ENCODE measurements at places on chromosomes 12 and 14.
A peak's percentile ranks its signal among the peaks of the same experiment; 100 is the strongest.

- no peak for DNase-seq
Measured at GRCh38 chr14:71107921-71108320, 200.7 kb downstream of the PCNX1 start.

- no peak for DNase-seq
Measured at GRCh38 chr12:47221256-47222023, 141.7 kb upstream of the AMIGO2 start.

- DNase-seq = no peak
Measured at GRCh38 chr12:21888276-21888863, 52.9 kb downstream of the ABCC9 start.

- no peak for DNase-seq
Measured at GRCh38 chr12:98530068-98530467, 14.7 kb downstream of the TMPO start.

DNA sequence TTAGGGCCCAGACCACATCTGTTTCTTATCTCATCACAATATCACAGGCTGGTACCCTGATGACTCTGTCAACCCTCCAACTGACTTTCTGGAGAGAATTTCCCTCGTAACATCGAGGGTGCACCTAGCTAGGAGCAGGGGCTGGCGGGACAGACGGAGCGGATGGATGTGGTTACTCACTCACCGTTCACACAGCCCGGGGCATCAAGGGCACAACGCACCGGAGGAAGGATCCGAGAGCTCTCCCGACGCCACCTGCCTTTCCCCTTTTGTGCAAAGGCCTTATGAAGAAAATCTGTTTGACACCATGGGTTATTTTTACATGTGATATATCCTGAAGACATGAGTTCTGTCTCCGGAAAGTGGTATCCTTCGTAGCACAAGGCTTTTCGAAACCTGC lies 31.4 kb downstream of the SLC15A4 start:
- no peak for DNase-seq

- no peak for DNase-seq
Measured at GRCh38 chr12:71610031-71610795, 53.4 kb downstream of the ZFC3H1 start.

DNA sequence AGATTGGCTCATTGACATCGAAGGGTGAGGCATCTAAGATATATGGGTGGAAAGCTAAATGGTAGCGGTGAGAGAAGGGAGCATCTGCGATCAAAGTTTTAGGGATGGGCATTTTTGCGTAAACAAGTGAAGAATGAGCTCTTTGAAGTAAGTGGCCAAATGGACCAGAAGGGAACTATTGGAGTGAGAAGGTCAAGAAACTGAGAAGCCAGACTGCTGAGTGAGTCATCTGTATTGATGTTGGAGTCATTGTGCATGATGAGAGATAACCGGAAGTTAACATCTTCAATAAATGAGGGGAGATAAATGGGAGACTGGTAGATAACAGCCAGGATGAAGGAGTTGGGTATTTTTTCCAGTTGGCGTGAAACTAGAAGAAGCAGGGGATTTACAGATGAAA lies 271.9 kb upstream of the PDE3A start:
- DNase-seq = no peak

DNA sequence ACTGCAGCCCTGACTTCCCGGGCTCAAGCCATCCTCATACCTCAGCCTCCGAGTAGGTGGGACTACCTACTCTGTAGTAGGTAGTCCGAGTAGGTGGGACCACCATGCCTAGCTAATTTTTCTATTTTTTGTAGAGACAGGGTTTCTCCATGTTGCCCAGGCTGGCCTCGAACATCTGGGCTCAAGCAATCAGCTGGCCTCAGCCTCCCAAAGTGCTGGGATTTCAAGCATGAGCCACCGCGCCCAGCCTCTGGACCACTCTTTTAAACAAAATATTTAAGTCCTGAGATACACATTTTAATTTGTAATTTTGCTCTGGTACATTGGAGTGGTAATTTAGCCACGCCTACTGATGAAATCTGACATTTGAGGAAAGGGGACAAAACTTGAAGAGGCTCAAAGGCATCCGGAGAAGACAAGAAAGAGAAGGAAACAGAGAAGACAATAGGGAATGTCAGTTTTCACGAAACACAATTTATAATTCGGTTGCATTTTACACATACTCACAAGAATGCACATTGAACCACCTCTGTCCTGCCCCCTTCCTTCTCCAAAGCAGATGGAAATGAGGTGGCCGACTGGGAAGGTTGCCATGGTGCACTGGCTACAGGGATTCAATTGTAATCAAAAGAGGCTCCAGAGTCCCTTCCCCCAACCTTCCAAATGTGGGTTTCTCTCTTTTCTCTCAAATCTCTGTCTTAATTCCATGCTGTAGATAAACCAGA lies 9.7 kb upstream of the TUBA1A start:
- DNase-seq = no peak

DNA sequence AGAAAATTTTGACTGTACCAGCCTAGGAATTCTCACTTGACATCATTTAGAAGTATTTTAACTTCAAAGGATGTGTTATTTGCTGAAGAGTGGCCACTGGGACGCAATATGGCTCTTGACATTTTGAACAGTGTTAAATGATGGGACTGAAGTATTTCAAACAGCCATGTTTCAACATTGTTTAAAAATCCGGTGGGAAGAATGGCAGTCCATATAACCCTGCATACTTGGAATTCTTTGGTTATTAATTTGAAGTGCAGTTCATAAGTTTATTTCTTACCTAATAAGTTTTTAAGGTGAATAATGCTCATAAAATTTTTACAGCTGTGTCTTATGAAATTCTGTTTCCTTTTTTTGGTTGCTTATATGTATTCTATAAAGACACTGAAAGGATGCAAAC lies 8.3 kb downstream of the TMTC2 start:
- no peak for DNase-seq

- DNase-seq = no peak
Measured at GRCh38 chr14:49427117-49427516, 159.1 kb downstream of the RPS29 start.

GRCh38 chr12:68376901-68377300 lies 44.7 kb upstream of the MDM1 start:
- DNase-seq = no peak

- no peak for DNase-seq
Measured at GRCh38 chr14:54593860-54594259, 26.9 kb downstream of the SAMD4A start.

- DNase-seq = no peak
Measured at GRCh38 chr12:1881301-1881700, 37.2 kb downstream of the CACNA2D4 start.

DNA sequence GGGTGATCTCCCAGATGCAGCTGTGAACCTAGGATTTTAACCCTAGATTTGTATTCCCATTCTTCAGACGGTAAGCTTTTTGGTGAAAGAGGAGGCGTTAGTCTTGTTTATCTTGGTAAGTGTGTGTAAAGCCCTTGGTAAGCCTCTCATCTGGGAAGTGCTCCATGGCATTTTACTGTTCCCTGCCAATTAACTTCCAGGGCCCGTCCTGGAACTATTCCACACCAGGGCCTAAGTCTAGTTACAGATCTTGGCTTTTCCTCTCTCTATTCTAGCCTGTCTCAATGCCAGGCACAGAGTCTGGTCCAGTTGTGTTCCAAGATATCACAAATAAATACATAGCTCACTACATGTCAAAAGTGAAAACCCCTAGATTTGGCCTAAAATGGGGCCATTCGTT lies 42.4 kb downstream of the YEATS4 start:
- DNase-seq = no peak

DNA sequence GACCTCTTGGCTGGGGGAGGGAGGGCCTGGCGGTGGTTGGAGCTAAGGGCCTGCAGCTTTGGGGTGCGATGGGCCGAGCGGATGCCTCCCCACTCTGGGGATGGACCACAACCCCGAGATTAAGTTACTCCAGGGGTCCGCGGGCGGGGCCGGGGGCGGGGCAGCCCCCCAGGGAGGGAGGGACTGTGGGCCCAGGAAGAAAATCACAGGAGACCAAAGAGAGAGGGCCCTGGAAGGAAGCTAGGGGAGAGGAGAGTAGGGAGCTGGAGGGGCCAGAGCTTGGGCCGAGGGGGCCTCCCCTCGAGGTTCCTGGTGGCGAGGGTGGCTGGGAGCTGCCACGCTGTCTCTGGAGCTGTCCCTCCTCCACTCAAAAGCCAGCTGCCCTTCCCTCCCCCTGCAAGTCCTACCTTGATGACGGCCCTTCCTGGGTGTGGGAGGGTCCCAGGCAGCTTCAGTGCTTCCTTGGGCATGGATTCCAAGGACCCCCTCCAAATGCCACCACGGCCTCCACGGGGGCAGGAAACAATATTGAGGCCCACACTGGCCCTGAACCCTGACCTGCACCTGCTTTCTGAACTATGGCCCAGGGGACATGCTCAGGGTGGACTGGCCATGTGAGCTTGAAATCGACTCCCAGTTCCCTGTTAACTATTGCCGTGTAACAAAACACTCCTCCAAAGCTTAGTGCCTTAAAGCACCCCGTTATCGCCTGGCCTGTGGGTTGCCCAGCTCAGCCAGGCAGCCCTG lies 610 bp upstream of the NUDT14 start:
- no peak for DNase-seq

DNA sequence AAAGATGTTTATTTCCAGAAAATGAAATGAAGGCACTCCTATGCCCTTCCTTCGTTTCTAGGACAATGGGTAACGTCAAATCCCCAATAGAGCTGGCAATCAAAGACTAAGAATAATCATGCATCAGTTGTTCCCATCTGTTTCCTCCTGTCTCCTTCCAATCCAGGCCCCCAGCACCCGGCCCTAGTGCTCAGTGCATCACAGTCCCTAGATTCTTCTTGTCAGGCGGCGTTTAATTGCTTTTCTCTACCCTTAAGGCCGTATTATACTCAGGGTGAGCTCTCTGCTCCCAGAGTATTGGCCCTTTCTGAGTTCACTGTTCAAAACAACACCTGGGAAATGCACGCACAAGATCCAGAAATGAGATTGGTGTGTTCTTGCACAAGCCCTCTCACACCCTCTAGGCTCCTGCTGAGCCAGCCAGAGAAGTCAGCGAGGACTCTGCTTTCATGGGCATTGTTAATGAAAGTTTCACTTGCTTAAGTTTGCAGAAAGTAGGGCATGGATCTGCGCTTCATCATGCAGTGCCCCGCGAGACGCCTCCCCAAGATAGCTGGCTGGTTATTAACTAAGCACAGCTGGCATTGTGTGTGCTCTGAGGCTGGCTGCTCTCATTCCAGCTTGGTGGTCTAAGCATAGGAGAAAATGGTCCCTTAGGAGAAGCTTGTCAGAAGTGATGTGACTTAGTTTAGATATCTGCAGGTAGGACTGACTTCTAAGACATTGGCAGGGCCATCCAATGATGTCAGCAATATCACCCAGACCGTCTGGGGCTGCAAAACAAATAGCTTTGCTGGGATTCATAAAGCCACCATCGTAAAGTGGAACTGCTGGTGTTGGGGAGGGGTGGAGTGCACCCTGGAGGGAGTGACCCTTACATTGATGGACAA lies 28.7 kb downstream of the CRACR2A start:
- DNase-seq = no peak

DNA sequence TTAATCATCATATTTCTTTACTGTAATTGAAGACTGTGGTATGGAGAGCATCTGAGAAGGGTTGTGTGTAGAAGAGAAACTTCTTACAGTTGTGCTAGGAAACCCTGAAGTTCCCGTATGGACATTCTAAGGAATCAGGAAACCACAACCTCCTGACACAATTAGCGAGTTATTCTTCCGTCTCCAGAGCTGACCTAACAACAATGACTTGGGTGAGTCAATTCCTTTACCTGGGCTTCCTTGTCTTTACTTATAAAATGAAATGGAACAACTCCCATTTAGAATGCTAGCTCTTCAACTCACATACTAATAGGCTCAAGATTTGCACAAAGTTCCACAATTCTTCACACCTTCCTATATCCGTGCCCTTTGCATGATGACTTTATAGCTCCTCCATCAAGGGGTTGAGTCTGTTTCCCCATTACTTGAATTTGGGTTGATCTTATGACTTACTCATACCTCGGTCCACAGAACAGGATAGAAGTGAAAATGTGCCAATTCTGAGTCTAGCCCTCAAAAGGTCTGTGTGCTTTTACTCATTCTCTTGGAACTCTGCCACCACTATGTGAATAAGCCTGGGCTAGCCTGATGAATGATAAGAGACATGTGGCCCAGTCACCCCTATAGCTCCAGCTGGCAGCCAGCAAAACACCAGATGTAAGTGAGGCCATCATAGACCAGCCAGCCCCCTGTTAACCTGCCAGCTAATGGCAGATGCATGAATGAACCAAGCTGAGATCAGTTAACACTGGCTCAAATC lies 459.4 kb downstream of the ETNK1 start:
- peak; percentile 71 for DNase-seq

DNA sequence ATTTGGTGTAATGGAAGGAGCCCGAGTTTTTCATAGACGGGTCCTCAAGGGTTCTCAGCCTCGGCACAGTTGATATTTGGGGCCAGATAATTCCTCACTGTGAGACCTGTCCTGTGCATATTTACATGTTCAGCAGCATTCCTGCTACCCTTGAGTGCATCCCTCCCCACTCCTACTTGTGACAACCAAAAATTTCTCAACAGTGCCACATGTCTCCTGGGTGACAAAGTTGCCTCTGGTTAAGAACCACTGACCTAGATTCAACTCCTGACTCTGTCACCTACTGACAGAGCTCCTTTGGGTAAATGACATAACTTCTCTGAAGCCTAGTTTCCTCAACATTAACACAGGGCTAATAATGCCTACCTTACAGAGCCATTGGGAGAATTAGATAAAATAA lies 60.4 kb downstream of the TTC9 start:
- DNase-seq = no peak

DNA sequence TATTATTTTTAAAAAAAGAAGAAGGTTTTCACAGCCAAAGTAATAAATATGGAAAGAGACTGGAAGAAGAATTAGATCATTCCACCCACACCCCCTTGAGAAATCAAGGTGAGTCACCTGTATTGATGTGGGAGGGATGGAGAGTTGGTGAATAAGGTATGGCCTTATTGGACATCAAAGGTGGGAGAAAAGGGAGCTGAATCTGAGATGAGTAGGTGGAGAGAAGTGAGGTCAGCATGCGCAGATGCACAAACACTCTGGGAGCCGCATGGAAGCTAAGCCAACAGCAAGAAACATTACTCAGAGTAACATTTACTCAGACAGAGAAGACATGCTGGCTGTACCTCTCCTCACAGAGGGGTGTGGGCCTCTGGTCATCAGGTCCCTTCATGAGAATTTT lies 113.1 kb upstream of the FOXG1 start:
- DNase-seq = peak; percentile 16

Data from NCI-H345 (cell line).